ENCODE measurements at places on chromosomes 5 and 9.

DNA sequence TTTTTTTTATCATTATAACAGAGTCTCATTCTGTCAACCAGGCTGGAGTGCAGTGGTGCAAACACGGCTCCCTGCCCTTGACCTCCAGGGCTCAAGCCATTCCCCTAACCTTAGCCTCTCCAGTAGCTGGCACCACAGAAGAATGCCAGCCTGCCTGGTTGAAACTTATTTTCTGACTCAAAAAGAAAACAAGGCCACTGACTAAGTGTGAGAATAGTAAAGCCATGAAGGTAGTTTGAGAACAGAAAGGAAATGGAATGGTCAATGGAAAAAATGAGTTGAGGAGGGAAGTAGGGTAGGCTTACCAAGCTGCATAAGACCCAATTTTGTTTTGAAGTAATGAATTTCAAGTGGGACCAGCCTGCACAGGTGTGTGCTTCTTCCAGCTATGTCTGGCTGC is 82.8 kb upstream of the RORB start:
- no peak for DNase-seq

GRCh38 chr5:11602298-11602697 is 301.9 kb downstream of the CTNND2 start:
- DNase-seq, result no peak

DNA sequence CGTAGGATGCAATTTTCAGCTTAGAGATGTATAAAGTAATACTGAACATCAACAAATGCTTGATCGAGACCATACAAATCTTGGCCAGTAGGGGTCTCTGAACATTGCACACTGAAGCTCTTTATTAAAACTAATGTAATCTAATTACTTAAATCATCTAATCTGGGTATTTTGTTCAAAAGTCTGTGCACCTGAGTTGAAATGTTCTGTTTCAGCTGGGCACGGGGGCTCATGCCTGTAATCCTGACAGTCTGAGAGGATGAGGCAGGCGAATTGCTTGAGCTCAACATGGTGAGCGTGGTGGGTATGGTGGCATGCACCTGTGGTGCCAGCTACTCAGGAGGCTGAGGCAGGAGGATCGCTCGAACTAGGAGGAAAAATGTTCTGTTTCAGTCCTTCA is 41.0 kb downstream of the ESM1 start:
- no peak for DNase-seq

- DNase-seq, result no peak
Observed at GRCh38 chr9:130570208-130570607, 9.2 kb upstream of the FUBP3 start.

DNA sequence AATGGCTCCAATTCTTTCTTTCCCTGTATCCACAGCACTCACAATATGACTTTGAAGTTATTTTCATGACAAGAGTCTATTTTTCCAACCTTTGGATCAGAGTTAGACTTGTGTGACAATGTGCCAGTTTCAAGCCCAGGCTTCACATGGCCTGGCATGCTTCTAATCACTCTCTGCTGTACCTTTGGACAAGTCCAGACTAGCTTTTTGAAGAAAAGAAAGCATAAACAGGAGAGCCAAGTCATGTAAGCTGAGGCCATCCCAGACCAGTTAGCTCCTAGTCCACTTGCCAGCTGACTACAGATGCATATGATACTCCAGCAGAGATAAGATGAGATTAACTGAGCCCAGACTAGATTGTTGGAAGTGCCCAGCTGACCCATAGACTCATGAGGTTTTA is 513.6 kb upstream of the C9orf72 start:
- no peak for DNase-seq

GRCh38 chr9:137482094-137482781 is 23.1 kb upstream of the NSMF start:
- DNase-seq, result no peak

DNA sequence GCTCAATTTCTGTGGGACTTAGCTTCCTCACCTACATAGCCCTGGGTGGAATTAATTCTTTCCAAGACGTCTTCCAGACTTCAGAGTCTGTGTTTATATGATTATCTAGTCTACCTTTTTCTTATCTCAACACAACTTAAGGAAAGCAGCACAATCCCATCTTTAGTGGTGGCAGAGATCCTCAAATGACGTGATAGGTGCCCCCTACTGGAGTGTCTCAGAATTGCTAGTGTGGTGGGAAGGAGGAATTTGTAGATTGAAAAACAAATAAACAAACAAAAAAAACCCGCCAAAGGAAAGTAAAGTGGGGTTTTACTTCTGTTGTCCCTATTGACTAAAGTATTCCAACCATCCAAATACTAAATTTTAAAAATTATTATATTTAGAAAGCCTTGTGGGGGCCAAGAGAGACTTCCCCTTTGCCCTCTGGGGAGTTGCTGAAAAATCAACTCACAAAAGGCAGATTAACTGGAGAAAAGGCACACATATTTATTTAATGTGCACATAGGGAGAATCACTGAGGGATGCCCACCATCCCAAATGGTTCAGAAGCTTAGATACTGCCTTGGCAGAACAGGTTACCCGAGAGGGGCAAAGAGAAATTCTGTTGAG is 283.3 kb downstream of the TMEM167A start:
- no peak for DNase-seq

DNA sequence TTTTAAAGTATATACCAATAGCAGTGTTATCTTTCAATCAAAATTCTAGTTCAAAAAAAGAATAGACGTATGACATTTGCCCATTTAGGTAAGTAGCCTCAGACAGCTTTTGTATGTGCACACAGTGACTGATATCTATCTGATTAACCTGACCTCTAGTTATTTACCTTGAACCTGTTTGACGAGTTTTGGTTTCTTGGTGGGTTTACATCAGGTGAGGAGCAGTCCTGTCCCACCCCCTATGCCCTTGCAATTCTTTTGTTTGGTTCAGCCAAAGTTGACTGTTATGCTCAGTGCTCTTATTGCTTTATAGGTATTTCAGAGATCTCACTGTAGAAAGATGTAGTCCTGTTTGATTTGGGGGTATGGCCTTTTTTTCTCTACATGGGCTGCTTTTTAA is 147.2 kb downstream of the ISOC1 start:
- no peak for DNase-seq

GRCh38 chr9:5375790-5376477 is 36.3 kb upstream of the RLN1 start:
- no peak for DNase-seq

DNA sequence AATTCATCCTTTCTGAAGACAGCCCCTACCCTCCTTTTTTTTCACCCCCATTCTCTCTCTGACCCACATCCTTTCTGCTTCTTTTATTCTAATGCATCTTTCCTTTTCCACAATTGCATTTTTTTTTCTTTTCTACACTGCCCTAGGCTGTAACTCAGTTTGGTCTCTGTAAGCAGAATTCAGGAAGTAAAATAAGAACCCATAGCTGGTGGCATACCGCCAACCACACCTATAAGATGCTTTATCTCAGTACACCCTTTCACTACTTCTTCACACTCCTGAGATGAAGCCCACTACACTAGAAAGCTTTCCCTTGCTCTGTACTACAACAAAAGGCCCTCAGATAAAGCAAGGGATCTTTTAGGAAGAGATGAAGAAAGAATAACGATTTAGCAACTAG is 16.1 kb upstream of the TSSK1B start:
- DNase-seq, result no peak

DNA sequence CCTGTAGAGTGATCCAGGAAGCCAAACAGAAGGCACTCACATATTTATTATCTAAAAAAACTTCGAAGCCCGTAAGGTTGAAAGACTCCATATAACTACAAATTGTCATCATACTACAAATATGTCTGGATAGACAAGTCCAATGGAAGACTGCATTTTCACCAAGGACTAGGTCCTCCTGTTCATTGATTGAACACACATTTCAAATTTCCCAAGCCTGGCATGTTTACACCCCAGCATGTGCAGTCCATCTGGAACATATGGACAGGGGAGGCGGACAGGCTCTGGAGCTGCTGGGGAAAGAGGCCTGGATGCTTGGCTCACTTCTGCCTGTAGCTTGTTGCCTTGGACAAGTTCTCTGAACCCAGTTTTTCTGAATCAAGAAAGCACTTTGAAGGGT is 378.7 kb downstream of the ENC1 start:
- no peak for DNase-seq

- DNase-seq, result no peak
Observed at GRCh38 chr9:3662671-3663070, 136.9 kb upstream of the RFX3 start.

GRCh38 chr5:149362541-149362940 is 4.7 kb downstream of the PCYOX1L start:
- no peak for DNase-seq

DNA sequence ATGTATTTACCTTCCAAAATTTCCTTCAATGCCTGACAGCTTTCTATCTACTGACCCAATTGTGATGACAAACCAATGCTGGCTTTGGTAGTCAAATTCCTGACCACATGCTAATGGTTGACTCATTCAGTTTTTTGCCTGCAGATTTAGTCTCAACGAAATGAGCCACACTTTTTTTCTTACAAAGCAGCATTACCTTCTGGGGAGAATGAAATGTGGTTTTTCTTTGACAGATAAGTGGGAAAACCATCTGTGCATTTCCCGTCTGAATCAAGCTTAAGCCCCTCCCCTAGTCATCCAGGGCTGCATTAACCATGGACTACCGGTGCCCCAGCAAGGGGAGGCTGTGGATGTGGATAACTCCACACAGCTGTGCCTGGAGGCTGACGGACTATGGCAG is 99.6 kb upstream of the TAF11L2 start:
- no peak for DNase-seq
